Ascending aorta (tissue), 2 donors: ENCODE measurements at places on chromosomes 2 and 18. TPM values are rescaled to one million over a fixed set of nuclear protein-coding genes. Genes with fewer than 3 reads are reported as not detected.

The SCN2A gene
- 0.53 TPM for total RNA-seq

The SERPINB3 gene
- 0.21 TPM for total RNA-seq

The EN1 gene
- total RNA-seq: not detected

The SLC5A7 gene
- total RNA-seq: not detected

The ABHD1 gene
- not detected for total RNA-seq

The C2orf72 gene
- 20.5 TPM for total RNA-seq

The ACP1 gene
- total RNA-seq: 30.8 TPM
